T-helper 2 cell (primary cell): ENCODE measurements at places on chromosomes 13 and 19.

- DNase-seq, result no peak
Measured at GRCh38 chr13:25213715-25214114, 41.6 kb upstream of the AMER2 start.

DNA sequence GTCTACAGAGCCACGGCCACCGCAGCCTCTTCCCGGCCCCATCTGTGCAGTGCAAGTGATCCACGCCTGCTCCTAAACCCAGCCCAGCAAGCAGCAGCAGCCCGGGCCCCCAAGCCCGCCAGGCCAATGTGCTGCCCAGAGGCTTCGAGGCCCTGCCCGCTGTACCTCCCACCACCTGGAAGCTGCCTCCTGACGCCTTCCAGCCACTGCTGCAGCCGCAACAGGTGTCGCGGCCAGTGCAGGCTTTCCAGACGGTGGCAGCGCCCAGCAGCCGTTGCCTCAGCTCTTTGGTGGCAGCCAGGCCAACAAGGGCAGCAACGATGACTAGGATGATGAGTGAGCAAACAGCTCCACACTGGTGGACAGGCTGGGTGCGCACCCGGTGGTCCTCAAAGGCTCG is 50.2 kb upstream of the TPM4 start:
- DNase-seq, result no peak

GRCh38 chr19:29702161-29702962 is 12.7 kb downstream of the C19orf12 start:
- no peak for DNase-seq

GRCh38 chr13:80685942-80686341 is 345.0 kb upstream of the SPRY2 start:
- DNase-seq, result no peak

GRCh38 chr19:41427647-41428480 is 690 bp upstream of the B3GNT8 start:
- no peak for DNase-seq

- DNase-seq, result no peak
Measured at GRCh38 chr19:46739290-46739771, 6.5 kb upstream of the FKRP start.

- no peak for DNase-seq
Measured at GRCh38 chr19:4692251-4693077, 22.3 kb upstream of the MYDGF start.

GRCh38 chr13:79541426-79542049 is 60.6 kb downstream of the NDFIP2 start:
- peak; percentile 27 for DNase-seq

DNA sequence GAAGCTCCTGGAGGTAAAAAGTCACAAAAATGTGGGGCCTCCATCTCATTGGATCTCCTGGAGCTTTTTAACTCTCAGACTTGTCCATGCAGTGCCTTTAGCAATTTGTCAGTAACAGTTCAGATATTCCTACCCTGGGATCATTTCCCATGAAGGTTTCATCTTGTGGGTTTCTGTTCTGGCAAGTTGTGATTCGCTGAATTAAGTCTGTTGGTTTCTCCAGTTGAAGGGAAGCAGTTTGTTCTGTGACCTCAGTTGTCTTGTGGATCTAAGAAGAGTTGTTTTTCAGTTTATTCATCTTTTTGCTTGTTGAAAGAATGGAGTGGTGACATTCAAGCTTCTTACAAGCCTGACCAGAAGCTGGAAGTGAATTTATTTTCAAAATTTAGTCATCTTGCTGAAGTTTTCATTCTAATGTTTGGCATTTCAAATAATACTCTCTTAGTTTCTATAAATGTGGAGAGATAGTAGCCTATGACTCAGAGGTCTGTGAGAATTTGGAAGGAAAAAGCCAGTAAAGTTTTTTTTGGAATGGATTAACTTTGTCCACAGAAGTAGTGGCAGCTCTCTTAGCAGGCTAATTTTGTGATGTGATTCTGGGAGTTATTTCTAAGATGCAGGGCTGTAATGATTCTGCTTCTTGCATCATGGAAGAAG is 120.1 kb upstream of the CSNK1A1L start:
- no peak for DNase-seq

DNA sequence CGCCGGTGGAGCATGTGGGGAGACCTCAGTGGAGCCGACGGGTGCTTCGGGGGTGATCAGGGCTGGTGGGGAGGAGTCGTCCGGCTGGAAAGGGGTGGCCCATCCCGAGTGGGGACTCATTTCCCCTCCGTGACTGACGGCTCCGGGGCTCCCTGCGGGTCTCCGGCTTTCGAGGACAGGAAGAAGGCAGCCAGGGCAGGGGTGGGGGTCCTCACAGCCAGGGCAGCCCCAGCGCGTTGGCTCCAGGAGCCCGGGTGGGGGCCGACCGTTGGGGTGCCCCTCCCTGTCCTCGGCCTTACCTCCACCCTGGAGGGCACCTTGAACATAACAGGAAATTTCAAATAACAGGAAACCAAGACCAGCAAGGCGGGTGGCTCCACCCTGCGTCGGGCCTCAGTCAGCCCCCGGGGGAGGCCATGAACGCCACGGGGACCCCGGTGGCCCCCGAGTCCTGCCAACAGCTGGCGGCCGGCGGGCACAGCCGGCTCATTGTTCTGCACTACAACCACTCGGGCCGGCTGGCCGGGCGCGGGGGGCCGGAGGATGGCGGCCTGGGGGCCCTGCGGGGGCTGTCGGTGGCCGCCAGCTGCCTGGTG is at the start of gene S1PR4:
TSS of gene S1PR4 (plus strand) at position 393 of the 596 bp plus-strand sequence. CDS start at position 417, 24 bp downstream.
- DNase-seq, result peak; percentile 91

DNA sequence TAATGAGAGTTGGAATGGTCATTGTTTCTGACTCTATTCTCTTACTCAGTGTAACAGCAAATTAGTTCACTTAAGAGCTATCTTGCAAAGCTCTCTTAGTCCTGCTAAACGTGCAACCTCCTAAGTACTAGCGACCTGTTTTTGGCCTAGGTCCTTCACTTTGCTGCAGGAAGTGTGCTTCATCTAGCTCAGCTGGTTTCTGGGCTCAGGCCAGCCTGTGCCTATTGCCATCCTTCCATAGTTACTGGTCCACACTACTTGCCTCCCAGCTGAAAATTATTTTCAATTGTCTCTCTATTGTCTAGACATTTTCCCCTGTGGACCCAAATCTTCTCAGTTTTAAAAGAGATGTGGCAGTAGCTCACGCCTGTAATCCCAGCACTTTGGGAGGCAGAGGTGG is 561.3 kb downstream of the FGF9 start:
- DNase-seq, result no peak

DNA sequence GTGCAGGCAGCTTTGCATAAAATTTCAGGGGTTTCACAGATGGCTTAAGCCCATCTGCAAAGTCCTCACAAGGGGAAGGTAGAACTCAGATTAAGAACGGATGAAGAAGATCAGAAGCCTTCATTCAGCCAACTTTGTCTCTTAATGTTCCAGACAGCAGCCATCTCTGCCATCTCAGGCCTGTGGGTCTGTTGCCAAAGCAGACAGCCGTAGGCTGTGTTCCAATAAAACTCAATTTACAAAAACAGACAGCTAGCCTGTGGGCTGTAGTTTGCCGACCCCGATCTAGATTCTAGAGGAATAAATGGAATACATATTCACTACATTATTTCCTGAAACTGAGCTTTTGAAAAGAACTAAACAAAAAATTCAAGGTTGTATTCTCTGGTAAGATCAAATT is 3.8 kb downstream of the DCUN1D2 start:
- DNase-seq, result no peak

DNA sequence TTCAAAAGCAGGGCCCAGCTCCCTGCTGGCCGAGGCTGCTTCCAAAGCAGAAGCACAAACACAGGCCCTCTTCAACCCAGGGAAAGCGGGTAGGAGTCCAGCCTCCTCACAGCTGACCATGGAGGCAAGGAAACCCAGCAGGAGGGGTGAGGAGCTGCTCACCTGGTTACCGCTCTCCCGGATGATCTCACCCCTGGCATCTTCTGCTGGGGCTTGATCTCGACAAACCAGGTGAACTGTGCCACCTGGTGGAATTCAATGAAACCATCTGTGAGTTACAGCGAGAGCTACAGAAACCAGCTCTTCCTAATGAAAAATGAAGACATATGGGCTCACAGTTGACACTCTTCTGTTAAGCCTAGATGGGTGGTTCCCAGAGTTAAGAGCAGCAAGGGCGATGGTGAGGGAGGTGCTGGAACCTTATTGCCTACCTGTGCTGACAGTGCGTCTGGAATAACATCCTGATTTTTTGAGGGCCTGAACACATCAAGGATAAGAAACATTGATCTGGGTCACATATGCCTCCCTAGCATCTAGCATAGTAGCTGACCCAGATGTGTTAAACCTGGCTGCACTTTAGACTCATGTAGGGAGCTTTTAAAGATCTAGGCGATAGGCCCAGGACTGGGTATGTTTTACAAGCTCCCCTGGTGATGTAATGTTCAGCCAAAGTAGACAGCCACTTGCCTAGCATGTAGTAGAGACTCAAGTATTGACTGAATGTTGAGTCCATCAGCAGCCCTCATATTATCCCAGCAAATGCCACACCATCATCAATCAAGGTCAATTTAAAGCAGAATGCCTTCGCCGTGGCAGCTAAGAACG is 6.1 kb downstream of the DHRS12 start:
- peak; percentile 26 for DNase-seq

GRCh38 chr13:25860862-25861261 is 191.0 kb downstream of the SHISA2 start:
- no peak for DNase-seq

DNA sequence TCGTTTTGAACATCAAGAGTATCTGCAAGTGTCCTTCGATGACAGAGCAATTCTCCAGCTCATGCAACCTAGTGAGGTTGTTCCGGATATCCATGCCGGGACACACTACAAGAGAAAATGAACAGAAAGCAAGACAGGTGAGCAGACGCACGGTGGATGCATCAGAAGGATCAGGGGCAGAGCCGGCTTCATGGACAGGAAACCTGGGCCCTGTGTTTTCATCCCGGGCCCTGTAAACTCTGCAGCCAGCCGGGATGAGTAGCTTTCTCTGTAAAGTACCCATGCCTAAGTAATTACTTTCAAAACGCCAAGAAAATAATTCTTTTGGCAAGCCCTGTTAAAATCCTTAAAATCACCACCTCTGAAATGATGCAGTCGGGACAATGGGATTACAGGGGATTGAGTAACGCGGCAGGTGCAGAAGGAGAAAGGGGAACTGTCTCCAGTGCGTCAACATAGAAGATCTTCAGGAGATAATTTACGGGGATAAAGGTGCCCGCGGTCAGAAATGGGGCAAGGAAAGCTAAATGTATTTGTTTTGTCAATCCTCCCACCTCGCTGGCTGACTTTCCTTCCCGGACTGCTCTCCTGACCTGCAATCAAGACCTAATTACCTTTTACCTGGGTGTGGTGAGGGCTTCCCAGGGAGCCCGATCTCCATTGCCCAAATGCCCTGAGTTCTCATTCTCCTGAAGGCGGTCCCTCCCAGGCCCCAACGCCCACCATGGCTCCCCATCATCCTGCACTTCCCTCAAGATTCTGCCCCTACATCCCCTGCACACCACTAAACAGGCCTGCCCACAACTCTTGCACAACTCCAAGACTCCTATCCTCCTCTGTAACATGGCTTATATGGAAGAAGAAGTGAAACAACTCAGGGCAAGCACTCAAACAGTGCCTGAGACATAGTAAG is 26.2 kb downstream of the INSR start:
- DNase-seq, result no peak

DNA sequence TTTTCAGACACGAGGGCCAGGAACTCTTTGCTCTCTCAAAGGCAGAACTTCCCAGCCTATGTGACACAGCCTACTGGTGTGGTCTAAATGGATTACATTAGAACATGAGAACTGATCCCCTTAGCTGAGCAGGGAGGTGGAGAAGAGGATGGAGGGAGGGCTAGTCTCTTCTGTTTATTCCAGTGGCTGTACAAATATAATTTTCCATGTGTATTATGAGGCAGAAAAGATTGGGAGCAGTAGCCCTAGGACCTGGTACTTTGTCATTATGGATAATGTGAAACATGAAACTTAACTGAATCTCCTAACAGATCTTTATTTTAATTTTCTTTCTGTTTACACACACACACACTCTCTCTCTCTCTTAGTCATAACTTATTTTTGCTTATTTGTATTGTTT is 82.1 kb downstream of the WDFY2 start:
- DNase-seq, result no peak

GRCh38 chr19:57466489-57466888 is 9.5 kb upstream of the VN1R1 start:
- no peak for DNase-seq
